Kidney glomerular epithelial cell (primary cell): ENCODE measurements at places on chromosomes 4 and X.

- no peak for DNase-seq
Measured at GRCh38 chr4:150816491-150816890, 198.6 kb downstream of the LRBA start.

GRCh38 chr4:143986180-143986579, 33.0 kb downstream of the GYPB start:
- no peak for DNase-seq

GRCh38 chr4:16669036-16669435, 229.4 kb downstream of the LDB2 start:
- no peak for DNase-seq

DNA sequence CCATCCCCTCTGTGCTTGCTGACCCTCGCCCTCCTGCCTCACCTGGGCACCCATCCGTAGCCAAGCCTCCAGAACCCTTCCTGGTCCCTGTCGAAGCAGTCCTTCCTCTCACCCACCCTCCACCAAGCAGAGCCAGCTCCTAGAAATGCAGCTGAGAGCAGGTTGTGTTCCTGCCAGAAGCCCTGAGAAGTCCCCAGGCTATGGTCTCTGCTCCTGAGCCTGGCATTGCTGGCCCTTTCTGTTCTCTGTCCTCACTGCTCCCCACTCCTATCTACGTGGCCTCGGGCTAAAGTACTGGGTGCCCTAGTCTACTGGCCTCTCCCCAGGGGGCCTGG, 2.1 kb upstream of the CPZ start:
- no peak for DNase-seq

- DNase-seq: no peak
Measured at GRCh38 chr4:164312671-164313070, 441.3 kb upstream of the SMIM31 start.
